Hepatocyte (in vitro differentiated cells): ENCODE measurements at places on chromosomes 3 and 15. TPM values are rescaled to one million over a fixed set of nuclear protein-coding genes. Genes with fewer than 3 reads are reported as not detected.

Gene TRPC1
- polyA plus RNA-seq, result 3.3 and 4.4 TPM in 2 replicates

Gene SNTN
- not detected in 2 replicates for polyA plus RNA-seq

Gene LRRN1
- 25.6 and 27.9 TPM in 2 replicates for polyA plus RNA-seq

Gene HGD
- 47.7 and 63.6 TPM in 2 replicates for polyA plus RNA-seq

Gene COX5A
- polyA plus RNA-seq, result 404 and 449 TPM in 2 replicates

Gene C2CD4A
- 0.57 and 0.60 TPM in 2 replicates for polyA plus RNA-seq

Gene SLC6A11
- 1.6 and 1.7 TPM in 2 replicates for polyA plus RNA-seq

Gene GPD1L
- 6.8 and 7.5 TPM in 2 replicates for polyA plus RNA-seq

Gene AGBL1
- polyA plus RNA-seq, result not detected in 2 replicates

Gene GOLGA8Q
- 0.45 TPM in 1 of 2 replicates, not detected in the other for polyA plus RNA-seq

Gene CCK
- 0.32 TPM in 1 of 2 replicates, not detected in the other for polyA plus RNA-seq

Gene SPTSSB
- 6.9 and 17.2 TPM in 2 replicates for polyA plus RNA-seq

Gene TTLL13
- 0.27 TPM in 1 of 2 replicates, not detected in the other for polyA plus RNA-seq

DNA sequence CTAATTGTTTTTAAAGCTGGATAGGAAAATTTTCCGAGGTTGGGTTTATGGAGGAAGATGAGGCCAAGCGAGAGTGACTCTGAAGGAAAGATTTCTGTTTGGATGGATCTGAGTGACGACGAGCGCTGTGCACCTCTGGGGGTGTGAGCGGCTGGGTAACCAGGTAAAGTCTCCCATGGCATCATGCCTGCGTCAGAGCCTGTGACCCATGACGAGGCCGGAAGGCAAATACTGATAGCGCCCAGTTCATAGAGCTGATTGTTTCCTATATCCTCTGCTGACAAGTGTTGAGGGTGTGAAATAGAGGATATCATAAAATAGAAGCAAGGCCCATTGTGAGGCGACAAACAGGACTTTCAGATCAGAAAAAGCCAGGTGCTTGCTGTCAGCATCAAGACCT, 33.7 kb upstream of the MAGEF1 start:
- no peak for DNase-seq

GRCh38 chr15:67781907-67782690, 43.2 kb upstream of the SKOR1 start:
- no peak for DNase-seq

GRCh38 chr3:8621872-8622271, 22.7 kb downstream of the SSUH2 start:
- DNase-seq, result peak; percentile 42

- DNase-seq, result no peak
These were observed 23.6 kb upstream of the C3orf22 start for GRCh38 chr3:126582311-126582710.

DNA sequence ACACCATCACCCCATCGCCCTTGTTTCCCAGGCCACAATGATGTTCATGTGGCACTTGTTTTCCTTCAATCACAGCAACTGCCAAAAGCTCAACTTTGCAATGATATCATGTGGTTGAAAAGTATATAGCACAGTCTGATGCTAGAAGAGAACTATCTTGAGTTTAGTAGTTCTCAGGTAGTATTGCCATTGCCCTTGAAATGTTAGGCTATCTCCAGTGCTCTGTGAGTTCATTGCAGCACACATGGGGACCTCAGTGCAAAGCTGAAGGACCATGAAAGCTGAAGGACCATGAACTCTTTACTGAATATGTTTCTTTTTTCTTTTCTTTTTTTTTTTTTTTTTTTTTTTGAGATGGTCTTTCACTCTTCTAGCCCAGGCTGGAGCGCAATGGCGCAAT, 35.9 kb upstream of the SAMMSON start:
- no peak for DNase-seq

DNA sequence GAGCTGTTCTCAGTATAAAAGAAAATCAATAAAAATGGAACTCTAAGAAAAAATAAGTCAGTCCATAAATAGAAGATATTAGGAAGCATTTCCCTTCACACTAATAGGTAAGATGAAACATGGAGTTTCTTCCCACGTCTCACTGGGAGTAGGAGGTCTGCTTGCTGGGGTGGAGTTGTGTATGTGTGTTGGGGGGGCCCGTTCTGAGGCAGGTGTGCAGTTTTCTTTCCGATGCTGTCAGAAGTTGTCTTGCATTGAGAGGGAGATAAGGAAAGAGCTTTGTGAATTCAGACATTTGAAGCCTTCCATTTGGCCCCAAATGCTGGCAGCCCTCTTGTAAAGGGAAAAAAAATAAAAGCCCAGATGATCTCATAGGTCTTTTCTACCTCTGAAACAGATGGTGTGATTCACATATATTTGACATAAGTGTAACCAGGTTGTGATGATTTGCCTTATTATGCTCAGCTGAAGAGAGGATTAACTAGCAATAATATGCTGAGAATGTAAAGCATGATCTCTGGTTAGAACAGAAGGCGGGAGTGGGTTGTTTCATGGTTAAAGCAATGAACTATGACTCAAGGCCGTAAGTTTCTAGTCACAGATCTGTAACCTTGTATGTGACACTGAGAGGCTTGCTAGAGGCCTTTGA, 8.8 kb downstream of the RASGRP1 start:
- DNase-seq, result no peak

DNA sequence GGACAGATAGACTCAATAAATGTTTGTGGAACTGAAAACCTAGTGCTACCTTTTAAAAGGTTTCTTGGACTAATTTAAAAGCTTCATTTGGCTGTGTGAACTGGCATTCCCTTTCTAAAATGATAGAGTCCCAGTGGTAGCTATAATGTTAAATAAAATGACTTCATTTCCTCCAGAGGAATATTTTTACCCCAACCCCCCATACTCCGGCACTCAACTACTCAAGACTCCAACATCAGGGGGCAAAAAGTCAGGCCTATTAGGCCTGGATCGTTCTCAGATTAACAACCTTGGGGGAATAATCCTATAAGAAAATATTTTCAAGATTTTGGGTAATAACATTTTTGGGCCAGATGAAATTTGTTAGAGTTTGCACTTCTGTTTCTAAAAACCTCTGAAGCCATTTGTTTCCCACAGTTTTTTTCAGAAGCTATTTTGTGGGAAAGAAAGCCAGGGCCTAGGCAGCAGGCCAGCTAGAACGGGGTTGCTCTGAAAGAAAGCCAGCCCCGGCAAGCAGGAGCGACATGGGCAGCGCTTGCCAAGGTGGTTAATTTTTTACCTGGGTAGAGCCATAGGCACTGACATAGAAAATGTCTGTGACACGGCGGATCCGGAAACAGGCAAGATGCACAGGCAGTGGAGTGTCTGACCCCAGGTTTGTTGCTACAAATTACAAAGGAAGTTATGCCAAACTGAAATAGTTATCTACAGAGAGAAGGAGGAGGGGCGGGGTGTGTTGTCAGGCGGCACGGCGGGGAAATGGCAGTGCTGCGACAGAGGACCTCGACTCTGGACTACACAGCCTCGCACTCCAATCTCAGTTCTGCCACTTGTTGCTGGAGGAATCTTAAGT, 84.6 kb downstream of the MAGI1 start:
- peak; percentile 53 for DNase-seq

- DNase-seq, result peak; percentile 75
These were observed 74.8 kb upstream of the NTRK3 start for GRCh38 chr15:88331291-88331690.

- no peak for DNase-seq
These were observed 2.3 kb upstream of the C3orf62 start for GRCh38 chr3:49279376-49279775.

DNA sequence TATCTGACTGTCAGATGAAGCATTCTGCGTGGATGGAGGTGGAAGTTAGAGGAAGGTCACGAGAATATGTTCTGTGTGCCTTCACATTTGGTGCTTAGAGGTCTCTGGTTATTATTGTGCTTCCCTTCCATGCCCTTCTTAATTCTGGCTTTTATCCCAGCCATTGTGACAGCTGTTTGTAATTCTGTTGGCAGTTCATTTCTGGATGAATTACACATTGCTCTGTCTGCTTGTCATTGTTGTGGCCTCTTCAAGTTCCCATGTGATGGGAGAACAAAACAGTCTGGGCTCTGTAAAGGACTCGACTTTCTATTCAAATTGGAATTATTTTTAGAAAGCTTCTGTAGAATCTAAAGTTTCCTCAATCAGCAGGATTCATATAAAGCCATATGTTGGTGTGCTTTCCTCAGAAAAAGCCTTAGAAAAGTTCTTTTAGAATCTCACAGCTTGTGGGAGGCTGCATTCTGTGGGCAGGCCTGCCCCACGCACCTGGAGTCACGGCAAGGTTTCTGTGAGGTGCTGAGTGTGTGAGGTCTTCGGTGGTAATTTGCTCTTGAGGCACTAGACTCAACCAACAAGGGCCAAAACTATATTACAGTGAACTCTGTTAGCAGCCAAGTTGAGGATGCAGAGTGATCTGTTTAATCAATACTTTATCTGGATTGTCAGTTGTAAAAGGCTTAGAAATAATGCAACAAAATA, 397.4 kb upstream of the AZI2 start:
- DNase-seq, result no peak

GRCh38 chr15:89482139-89482538, 14.2 kb downstream of the RHCG start:
- DNase-seq, result no peak

DNA sequence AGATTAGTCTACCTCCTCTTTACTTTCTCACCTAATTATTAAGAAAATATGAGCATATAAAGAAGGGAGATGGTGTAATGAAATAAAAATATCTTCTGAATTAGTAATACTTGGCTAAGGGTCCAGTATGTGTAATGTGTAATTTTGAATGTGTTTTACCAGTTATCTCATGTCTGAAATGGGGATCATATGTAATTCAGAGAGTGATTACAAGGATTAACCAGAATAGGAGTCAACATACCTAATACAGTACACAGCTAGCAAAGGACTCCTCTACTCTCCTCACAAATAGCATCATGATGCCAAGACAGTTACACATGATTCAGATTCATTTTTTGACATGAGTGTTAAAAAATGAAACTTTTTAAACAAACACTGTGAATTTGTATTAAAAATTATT, 570.4 kb downstream of the SI start:
- DNase-seq, result no peak

DNA sequence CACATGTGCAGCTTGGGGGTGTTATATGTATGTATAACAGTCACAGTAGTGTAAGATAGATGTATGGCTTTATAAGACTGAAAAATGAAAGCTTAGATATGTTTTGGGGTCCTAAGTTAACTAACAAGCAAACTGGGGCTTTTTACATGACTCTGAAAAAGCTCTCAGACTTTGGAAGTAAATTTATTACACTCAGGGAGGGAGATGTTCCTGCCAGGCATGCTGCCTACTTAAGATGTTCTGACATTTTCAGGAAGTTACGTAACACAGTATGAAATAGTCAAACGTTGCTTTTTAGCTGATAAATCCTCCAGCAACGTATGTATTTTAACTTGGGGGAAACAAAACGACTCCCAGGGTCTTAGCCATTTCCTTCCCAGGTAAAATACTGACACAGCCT, 1.7 kb upstream of the IFT57 start:
- no peak for DNase-seq

DNA sequence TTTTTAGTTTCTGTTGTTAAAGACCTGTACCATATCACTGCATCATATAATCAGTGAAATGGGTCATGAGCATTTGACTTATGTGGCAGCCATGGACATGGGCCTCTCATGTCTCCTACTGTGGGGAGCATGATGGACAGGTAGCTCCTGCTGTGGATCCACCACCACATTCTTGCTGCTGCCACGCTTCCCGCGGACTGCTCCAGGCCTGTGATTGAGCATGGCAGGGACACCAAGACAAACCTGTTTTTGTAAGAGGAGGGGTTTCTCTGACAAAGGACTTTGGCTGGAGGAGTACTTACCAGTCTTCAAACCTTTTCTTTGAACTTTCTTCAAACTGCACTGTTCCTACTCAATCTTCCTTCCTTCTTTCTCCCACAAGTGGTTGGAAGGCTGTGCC, 17.9 kb upstream of the P2RY14 start:
- no peak for DNase-seq

GRCh38 chr3:151428386-151428785, 32.5 kb downstream of the IGSF10 start:
- no peak for DNase-seq

GRCh38 chr3:56484525-56485032, 16.3 kb upstream of the ERC2 start:
- DNase-seq, result no peak

DNA sequence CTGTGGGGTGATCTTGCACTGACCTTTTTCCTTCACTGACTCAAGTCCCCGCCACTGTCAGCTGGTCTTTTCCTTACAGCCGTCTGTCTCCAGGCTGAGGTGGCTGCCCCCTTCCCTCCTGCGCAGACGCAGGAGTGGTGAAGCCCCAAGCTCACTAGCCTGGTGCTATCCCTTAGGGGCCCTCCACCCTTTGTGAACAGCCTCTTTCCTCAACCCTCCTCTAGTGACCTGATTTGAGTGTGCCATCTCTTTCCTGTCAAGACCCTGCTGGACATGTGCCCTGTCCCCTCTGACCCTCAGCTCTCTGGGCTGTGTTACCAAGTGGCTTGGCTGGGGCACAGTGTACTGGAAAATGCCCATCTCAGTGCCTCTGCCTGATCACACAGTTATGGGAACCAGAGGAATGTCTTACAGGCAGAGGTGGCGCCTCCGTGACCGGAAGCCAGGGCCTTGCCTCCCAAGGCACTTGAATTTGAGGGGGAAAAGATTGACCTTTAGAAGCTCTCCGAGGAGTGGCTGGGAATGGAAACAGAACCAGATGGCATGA, 8.7 kb downstream of the KBTBD13 start:
- DNase-seq, result no peak
